ENCODE measurements at places on chromosomes 16 and 17.

DNA sequence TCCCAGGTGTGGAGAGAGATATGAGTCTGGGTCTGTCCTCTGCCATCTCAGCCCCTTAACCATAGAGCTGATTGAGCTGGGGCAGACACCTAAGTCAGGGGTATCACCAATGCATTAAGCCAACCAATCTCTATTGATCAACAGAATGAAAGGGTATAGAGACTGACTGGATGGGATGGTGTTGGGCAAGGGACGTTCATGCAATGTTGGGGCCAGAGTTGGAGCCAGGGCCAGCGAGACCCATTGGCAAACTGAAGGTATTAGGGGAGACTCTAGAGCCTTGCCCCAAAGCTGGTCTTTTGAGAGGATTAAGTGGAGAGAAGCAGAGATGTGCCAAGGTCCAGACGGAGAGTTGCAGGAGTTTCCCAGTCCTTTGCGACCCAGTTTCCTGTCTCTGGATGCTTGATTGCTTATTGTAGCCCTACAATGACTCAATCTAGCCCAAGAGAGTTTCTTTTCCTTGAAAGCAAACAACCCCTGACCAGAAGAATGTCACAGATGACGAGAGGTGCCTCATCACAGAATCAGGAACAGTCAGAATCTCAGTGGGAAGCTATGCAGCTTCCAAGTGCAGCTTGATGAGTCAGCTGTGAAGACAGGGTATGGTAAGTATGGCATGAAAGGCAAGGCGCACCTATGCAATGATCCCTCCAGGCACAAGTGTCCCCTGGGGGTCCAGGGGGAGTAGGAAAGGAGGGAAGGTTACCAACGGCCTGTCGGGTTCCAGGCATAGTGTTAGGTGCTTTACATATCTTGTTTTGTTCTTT, 137.2 kb downstream of the UTP18 start:
- DNase-seq, result no peak

- DNase-seq, result no peak
These were observed 7.7 kb upstream of the ST6GALNAC2 start for GRCh38 chr17:76593384-76593826.

GRCh38 chr17:58170622-58171021, 3.8 kb downstream of the OR4D2 start:
- no peak for DNase-seq

DNA sequence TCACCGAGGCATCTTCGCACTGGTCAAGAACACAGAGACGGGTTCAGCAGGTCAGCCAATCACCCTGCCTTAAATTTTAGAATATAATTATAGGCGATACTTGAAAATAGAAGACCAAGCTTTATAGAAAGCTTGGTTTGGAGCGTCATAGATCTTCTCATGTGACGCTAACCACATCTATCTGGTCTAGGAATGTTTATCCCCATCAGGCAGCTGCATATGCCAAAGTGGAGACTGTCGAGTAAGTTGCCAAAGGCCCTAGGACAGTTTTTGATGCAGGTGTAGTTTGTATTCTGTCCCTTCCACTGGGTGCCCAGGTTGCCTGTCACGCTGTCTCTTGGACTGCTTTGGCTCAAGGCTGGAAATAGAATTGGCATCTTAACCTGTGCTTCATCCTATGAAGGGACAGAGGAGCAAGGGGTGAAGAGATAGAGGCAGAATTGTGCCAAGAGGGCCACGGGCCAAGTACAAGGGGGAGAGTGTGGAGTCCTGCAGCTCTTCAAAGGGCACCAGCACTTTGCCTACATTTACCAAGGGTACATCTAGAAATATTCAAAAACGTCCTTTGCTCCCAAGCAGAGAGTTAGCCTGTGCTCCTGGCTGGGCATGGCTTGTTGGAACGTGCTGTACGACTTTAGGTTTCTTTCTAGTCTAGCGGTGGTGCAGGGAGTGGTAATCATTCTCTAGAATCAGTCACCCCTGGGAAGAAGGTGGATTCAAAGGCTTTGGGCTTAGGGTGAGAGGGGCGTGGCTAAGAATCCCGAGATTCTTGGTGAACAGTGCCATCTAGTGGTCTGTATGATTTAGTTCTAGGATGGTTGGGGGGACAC, 5.3 kb upstream of the WIPI1 start:
- peak; percentile 27 for DNase-seq

DNA sequence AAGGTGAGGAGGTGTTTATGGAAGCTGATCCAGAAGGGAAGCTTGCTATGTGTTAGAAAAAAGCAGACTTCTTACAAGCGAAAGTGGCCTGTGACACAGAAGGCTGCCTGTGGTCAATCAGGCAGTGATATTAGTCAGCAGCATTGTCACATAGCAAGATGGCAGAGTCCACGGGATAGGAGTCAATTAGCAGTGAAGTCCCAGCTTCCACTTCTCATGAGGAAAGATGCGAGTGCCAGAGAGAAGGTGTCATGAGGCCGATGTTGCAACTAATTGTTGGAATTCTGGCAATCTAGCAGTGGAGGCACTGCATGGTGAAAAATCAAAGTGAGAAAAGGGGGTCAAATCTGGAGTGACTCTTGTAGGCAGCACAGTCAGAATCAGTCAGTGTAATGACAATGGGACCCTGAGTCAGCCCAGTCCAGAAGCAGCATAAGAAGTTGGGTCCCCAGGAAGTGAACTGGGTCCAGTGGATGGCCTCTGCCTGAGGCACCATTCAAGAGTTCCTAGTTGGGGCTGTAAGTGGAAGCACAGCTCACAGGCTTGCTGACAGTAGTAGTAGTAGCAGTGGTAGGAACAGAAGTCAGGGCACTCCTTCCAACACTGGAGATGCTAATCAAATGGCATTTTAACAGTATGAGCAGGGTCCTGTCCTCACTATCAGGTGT, 85.1 kb downstream of the TNFRSF13B start:
- DNase-seq, result no peak

- no peak for DNase-seq
These were observed 45.1 kb upstream of the MTSS2 start for GRCh38 chr16:70730944-70731343.

GRCh38 chr16:53219795-53220454, 165.1 kb downstream of the CHD9 start:
- no peak for DNase-seq

- DNase-seq, result peak; percentile 34
These were observed 22.7 kb downstream of the PEMT start for GRCh38 chr17:17568772-17569195.

- no peak for DNase-seq
These were observed 24.4 kb downstream of the NAA60 start for GRCh38 chr16:3467921-3468320.

GRCh38 chr16:64654178-64654577, 467.7 kb downstream of the CDH11 start:
- DNase-seq, result no peak

DNA sequence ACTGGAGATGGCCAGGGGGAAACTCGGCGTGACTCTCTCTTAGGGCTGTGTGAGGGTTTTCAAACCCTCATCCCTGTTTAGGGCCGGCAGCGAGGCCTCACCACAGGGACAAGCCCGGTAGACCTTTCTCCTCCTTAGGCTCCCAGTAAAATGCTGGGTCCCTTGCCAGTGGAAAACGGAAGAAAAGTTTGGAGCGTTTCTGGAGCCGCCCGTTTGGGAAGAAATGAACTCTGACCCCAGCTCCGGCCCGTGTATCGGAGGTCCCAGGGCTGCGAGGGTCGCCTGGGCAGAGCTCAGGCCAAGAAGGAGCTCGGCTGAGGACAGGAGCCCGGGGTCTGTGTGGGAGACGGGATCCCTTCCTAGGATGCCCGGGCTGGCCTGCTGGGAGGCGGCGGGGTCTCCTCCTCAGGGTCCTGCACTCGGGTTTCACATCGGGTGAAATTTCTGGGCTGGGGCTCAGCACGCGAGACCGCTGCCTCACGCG, 23.2 kb downstream of the ZNF213 start:
- no peak for DNase-seq

Measured in substantia nigra (tissue), 51 donors.